Caki2 (cell line): ENCODE measurements at places on chromosomes 4 and X.

DNA sequence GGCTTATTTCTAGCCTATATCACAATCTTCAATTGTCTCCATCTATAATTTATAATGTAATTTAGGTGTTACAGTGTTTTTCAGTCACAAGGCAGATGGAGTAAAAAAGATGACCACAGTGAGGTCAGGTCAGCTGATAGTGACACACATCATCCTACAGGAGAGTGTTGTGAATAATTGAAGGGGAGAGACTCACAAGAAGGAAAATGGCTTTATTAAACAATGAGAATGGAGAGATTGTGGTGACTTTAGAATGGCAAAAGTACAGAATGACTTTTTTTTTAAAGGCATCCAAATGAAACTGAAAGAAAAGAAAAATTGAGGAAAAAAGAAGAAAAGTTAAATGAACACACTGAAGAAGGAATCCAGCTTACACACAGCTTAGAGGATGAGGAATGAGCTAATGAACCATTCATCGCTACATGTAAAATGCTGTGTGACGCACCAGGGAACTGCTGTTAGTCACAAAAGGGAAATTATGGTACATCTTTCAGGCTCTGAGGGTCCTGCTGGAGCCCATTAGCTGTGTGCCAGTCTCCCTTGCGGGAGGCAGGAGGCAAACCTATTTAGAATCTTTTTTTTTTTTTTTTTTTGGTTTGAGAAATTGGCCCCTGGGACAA is 56.6 kb downstream of the SPRY1 start:
- DNase-seq: peak; percentile 25

DNA sequence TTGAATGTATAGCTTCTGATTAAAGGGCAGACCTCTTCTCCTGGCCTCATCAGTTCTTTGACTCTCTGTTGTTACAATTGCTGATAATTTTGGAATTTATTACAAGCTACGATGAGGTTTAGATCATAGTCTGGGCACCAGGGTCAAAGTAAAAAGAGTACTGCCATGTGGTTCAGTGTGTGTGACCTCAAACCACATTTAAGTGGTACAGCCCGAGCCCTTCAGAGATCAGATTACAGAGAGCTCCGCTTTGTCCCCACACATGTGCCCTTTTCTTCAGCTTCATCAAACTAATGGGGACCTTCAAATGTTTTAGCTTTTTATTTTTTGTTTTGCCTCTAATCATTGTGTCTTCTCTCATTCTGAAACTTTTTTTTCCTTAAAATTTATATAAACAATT is 37.1 kb downstream of the SPANXN2 start:
- no peak for DNase-seq

GRCh38 chr4:13933191-13933590 is 305.7 kb upstream of the BOD1L1 start:
- DNase-seq: no peak

GRCh38 chr4:65175585-65175984 is 494.7 kb downstream of the EPHA5 start:
- DNase-seq: no peak

- no peak for DNase-seq
Measured at GRCh38 chrX:120797188-120797851, 78.3 kb downstream of the CT47B1 start.

DNA sequence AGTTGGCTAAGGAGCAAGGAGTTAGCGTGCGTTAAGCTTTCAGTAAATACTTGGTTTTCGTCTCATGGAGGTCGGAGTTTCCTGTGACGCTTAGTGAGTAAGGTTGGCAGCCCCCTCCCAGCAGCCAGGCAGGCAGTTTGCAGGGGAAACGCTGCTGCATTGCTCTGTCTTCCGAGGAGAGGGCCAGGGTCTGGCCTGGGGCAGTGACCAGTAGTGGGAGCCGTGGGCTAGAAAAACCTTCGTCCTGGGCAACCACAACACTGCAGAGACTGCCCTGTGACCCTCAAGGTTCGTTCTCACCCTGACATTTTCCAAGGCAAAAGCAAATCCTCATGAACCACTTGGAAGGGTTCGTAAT is 432 bp downstream of the TMEM175 start:
- DNase-seq: no peak

GRCh38 chr4:166903408-166903807 is 330.9 kb downstream of the SPOCK3 start:
- DNase-seq: no peak

DNA sequence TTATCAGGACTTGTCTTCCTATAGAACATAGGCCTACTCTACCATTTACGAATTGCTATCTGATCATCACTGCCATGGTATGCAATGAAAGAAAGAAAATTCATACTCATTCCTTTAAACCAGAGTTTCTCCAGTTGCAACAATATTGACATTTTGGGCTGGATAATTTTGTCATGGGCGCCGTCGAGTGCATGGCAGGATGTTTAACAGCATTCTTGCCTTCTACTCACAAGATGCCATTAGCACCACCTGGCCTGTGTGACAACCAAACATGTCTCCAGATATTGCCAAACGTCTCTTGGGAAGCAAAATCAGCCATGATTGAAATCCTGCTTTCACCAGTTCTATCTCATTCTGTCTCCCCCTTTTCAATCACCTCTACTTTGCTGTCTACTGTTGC is 63.6 kb upstream of the ARHGAP24 start:
- DNase-seq: no peak

GRCh38 chr4:109325698-109326097 is 23.2 kb upstream of the COL25A1 start:
- DNase-seq: no peak
